ENCODE measurements at places on chromosomes 5 and 9.
A peak's percentile ranks its signal among the peaks of the same experiment; 100 is the strongest.

DNA sequence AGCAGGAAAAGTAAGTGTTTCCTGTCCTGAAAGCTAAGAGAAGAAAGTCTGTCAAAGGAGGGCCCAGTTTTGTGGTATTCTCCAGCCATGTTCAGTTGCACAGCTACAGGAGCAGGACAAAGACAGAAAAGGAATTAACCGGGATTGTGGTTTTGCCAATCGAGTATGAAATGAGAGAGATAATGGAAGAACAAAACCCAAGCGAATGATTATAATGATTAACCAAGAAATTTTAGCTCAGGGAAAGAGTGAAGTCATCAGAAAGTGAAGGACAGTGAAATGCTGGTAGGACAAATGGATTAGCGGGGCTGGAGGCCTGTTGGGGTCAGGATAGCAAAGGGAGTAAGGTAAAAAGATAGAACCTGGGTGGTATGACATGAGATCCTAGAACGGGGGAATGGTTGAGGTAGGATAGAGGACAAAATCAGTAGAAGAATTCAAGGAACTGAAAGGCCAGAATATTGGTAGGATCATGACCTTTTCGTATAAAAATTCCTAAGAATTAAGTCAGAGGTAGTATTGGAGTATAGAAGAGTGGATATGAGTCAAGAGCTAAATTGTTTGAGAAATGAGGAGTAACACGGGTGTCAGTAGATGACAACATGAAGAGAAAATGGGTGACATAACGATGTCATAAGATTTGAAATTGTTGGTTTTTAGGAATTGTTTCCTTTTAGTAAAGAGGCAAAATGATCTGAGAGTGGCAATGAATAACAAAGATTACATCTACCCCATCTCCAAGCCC is 52.8 kb downstream of the DIAPH1 start:
- DNase-seq, result no peak

GRCh38 chr9:79522793-79523192 is 49.0 kb upstream of the TLE4 start:
- no peak for DNase-seq

GRCh38 chr5:124050120-124050770 is 538.3 kb downstream of the CSNK1G3 start:
- no peak for DNase-seq

DNA sequence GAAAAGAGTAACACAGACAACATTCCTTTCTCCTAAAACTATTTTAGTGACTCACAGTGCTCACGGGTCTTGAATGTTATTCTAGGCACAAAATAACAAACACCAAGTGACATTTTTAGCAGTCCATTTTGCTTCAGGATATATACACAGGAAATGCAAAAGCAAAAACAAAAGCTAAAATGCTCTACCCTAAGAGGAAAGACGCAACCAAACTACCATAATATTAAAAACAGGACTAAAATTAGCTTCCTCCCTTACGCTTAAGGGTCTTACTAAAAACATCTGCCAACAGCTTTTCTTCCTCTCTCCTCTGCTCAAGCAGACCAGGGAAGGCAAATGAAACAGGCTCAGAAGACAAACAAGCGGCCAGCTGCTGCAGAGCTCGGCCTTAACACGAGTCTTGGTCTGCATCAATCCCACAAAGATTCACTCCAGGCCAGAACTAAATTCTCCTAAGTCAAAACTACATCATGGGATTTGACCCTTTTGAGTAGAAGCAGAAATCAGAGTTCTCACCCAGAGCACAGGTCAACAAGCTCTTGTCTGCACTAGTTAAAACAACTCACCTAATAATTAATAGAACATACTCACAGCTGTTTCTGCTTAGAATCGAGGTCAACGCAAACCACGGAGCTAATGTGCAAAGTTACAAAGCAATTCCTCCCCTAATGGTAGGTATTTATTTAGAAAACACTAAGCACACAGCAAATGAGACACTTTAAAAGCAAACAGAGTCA is 62.3 kb downstream of the RAPGEF1 start:
- no peak for DNase-seq

DNA sequence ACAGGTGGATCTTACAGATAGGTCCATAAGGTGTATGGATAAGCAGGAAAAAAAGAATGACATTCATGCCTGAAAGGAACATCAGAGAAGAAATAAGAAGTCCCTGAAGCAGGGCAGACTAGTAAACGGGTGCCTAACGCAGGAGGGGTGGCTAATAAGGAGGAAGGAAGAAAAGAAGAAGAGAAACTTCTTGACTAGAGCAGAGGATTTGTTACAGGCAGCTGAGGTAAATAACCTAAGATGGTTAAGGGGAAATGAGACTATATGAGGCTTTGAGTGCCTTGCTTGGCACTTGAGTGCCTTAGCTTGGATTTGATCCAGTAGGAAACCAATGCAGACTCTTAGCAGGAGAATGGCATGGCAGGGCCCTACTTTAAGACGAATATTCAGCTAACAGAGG is 313.5 kb upstream of the PDE4D start:
- DNase-seq, result no peak

- DNase-seq, result no peak
These were observed 92.8 kb upstream of the RASEF start for GRCh38 chr9:83155733-83156132.

GRCh38 chr5:72397836-72398235 is 77.7 kb downstream of the PTCD2 start:
- DNase-seq, result no peak

- DNase-seq, result no peak
These were observed 186.7 kb downstream of the SYK start for GRCh38 chr9:90988318-90988717.

DNA sequence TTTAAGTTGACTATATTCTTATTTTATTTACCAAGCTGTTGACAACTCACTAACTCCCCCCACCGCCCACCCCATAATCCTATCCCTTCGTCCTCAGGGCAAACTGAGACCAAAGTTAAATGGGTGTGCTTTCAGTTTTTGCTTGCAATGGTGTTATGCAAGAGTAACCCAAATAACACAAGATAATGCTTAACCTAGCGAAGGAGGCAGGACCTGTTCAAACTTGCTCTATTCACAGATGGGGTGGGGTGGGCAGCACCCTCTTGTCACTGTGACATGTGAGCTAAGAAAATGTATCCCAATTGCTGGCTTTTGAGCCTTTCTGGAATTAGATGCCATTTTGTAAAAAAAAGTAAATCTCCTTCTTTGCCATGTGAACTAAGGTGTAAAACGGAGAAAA is 40.4 kb downstream of the GLIS3 start:
- DNase-seq, result no peak

- no peak for DNase-seq
These were observed 1.7 kb upstream of the ACTL7A start for GRCh38 chr9:108860354-108860753.

DNA sequence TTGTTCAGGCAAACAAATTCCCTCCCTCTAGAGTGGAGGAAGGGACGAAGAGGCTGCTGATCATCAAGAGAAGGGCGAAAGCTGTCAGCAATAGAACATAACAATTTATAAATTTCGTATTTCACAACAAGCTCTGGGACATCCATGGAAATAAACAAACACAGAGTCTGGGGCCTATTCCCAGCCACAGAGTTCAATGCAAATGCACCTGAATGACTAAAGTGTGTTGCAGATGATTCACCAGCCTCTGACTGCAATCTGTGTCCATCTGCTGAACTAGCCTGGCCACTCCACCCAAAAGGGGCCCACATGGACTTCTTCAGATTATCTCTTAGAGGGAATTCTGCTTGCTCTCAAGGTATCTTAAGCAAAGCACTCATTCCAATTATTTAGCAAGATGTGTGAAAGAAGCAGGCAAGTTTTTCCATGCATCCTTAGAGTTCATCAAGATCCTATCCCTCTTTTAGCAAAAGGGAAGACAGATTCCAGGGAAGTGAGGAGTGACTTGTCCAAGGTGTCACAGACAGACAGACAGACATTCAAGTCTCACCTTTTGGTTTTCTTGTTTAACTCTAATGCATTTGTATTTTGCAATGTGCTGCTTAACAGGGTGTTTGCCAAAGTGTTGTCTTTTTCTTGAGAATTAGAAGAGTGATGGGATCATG is 307.8 kb upstream of the PAPPA start:
- no peak for DNase-seq

- no peak for DNase-seq
These were observed 246.7 kb upstream of the ADRA1B start for GRCh38 chr5:159669559-159669958.

DNA sequence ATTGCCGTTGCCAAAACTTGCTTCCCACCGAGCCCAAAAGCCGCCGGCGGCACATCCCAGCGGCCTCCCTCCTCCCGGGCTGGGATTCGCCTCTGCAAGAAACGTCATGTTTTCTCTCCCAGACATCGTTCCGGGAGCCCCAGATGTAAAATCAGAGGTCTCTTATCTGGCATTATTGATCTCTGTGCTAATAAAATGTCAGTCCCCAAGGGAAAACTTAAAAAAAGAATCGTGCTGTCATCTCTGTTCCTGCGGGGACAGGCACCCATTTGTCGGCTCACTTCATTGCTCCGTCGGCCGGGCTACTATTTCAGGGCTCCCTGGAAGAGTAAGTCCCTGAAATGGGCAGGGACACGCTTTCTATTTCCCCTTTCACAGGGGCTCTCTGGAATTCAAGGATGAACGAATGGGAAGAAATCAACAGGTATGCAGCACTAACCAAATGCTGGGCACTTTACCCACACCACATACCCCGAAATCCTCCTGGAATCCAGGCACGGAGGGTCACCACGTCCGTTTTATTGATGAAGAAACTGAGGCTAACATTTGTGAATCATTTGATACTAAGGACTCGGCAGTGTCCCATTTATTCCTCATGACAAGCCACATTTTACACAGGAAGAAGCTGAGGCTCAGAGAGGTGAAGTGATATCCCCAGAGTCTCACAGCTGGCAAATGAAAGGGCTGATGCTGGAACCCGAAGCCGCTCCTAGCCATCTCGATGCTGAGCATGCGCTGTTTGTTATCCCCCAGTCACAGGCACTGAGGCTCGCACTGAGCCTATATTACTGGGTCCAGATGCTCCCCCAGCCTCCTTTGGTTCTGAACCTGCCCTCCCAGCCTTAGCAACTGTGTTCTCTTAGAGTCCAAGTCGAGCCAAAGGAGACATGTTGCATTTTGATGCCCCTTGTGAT is 35.7 kb upstream of the MSX2 start:
- DNase-seq, result no peak

GRCh38 chr5:179823937-179824744 is 3.4 kb downstream of the SQSTM1 start:
- DNase-seq, result no peak

DNA sequence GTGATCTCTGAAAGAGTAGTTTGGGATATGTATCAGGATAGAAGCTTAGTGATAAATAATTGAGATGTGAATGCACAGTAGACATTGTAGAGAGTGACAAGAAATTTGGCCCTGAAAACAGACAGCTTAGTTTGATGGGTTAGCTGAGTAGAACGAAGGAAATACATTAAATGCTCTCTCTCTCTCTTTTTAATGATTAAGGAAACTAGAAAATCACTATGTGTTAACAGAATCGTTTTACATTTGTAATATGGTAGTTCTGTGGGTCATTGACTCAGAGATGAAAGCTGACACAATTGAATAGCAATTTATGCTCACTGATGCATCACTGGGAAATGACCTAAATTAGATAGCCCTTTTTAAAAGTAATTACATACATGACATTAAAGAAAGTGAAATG is 739.8 kb upstream of the PTPRD start:
- DNase-seq, result no peak

GRCh38 chr5:10876006-10876744 is 115.1 kb upstream of the DAP start:
- no peak for DNase-seq

- peak; percentile 46 for DNase-seq
These were observed 142.6 kb downstream of the PBX3 start for GRCh38 chr9:125889476-125890419.

DNA sequence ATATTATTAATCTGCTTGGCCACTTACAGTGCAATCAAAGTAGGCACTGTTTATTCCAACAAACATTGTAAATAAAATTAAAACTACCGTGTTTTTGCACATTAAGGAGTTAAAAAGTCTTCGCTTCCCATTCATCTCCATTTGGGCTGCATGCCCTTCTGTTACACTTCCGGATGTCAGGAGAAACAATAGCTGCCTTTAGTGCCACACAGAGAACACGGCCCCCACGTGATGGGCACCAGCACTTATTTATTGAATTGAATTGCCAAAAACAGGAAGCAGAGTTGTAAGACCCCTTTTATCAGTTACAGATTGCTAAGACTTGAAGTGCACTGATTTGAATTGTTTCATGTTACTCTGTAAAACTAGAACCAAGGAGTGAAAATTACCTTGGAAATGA is 80.4 kb downstream of the LHFPL2 start:
- no peak for DNase-seq

- DNase-seq, result no peak
These were observed 480.3 kb downstream of the RAB3C start for GRCh38 chr5:59062986-59063683.

GRCh38 chr5:84260140-84260539 is 124.5 kb downstream of the EDIL3 start:
- no peak for DNase-seq

DNA sequence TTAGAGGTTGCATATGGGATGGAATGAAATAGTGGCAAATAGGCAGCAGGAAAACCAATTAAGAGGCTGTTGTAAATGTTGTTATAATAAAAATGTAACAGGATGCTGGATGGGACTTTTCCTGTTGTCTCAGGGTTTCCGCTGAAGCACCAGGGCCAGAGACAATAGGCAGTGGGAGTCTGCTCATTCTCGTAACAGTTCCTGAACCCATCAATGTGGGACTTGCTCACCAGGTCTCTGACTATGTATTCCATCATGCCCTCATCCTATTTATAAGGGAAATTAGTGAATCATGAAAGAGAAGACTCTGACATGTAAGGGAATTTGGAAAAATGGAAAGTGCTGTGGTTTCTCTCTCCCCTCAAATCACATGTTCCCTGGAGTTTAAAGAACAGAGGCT is 23.5 kb upstream of the SSBP2 start:
- DNase-seq, result no peak

GRCh38 chr9:26974927-26975326 is 18.7 kb downstream of the IFT74 start:
- no peak for DNase-seq

DNA sequence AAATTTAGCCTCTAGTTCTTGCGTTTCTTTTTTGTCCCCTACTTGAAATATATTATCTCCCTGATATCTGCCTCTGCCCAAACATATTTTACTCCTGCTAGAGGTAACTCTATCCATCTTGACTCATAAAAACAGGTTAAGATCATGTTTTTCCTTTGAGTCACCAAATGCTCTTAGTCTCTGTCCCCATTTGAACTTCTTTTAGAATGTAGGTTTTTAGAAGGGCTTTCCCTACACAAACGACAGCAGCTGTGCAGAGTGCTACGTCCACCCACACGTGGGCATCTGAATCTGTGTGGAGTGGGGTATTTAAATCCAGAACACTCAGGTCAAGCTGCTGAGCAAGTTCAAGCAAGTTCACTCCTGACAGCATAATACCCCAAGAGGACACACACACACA is 2.2 kb downstream of the HSD17B3 start:
- no peak for DNase-seq
